ENCODE measurements at places on chromosomes 3 and 15. TPM values are rescaled to one million over a fixed set of nuclear protein-coding genes. Genes with fewer than 3 reads are reported as not detected.
A peak's percentile ranks its signal among the peaks of the same experiment; 100 is the strongest.

The CX3CR1 gene
- total RNA-seq, result 0.19 TPM

The ARL13B gene
- total RNA-seq, result 12.9 TPM

GRCh38 chr3:113070681-113071113, 79.9 kb downstream of the GTPBP8 start:
- DNase-seq, result no peak

The ESYT3 gene
- total RNA-seq, result not detected

GRCh38 chr3:113300596-113300995, 89.2 kb downstream of the BOC start:
- no peak for DNase-seq

GRCh38 chr15:29938361-29939335, 116.4 kb upstream of the TJP1 start:
- DNase-seq, result no peak

DNA sequence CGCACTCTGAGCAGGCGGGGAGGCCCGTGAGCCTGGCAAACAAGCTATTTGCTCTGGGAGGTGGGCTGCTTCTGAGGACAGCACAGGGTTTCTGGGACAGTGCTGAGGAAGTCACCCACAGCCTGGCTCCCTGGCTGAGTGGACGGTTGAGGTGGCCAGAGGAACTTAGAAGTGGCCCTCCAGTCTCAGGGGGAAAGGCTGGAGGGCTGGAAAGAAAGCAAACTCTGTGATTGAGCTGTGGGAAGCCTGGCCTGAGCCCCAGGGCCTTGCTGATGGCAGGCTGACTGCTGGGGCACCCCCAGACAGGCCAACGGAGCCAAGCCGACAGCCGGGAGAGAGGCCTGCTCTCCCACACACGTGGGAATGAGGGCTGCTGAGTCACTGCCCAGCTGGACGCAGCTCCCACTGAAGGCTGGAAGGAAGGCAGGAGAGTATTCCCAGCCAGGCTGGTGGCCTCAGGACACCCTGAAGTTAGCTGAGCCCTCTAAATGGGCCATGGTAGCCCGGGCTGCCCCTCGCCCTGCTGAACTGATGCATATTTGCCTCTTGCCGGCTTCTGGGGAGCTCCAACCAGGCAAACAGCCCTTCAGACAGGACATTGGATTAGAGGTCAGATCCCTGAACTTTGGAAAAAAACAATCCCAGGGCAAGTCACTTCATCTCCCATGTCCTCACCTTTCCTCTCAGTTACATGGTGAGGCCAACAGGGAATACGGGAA, 98.0 kb upstream of the TLE3 start:
- no peak for DNase-seq

The SPATA12 gene
- not detected for total RNA-seq

GRCh38 chr15:41583795-41584194, 24.8 kb downstream of the TYRO3 start:
- no peak for DNase-seq

- no peak for DNase-seq
Observed at GRCh38 chr3:150737874-150738679, 24.9 kb downstream of the SIAH2 start.

DNA sequence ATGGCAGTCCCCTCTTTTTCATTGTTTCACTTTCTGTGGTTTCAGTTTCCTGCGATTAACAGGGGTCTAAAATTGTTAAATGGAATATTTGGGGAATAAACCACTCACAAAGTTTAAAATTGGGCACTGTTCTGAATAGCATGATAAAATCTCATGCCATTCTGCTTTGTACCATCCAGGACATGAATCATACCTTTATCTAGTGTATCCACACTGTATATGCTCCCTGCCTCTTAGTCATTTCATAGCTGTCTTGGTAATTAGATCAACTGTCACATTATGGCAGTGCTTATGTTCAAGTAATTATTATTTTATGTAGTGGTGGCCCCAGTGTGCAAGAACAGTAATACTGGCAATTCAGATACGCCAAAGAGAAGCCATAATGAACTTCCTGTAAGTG, 734.5 kb downstream of the ZPLD1 start:
- DNase-seq, result no peak

DNA sequence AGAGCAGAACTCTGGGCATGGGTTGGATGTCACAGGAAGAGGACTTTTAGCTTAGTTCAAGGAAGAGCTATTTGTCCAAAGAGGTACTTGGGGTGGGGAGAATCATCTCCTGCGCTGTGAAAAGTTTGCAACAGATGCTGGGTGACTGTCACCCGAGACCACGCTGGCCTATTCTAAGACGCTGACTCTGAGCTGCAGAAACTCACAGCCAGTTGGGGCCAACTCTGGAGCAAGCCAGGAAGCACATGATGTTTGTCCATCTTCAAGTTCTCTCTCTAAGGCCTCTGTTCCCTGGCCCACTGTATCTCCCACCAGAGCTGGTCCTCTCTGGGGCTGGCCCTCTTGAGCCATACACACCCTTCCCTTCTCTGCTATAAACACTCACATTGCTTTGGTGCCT, 17.9 kb upstream of the CDCP1 start:
- no peak for DNase-seq

GRCh38 chr3:197218210-197218609, 80.2 kb downstream of the DLG1 start:
- DNase-seq, result no peak

- DNase-seq, result no peak
Observed at GRCh38 chr15:74845581-74845980, 2.6 kb upstream of the ULK3 start.

DNA sequence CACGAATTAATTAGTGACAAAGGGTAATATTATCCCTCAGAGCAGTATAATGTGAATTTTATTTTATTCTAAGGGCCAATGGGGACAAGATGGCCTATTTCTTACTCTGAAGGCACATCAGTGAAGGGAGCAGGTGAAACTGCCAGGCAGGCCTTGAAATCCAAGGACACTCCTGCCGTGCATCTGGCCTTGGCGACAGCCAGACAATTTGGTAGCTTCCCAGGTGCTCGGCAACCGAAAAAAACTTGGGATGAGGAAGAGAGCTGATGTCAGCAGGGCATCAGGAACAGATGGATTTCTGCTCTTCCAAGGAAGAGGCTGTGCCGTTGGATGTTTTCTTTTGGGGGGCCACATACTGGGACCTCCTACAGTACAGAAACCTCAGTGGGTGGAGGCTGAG, 83.2 kb upstream of the ADAMTSL3 start:
- no peak for DNase-seq

- peak; percentile 74 for DNase-seq
Observed at GRCh38 chr3:23829242-23829934, 23.6 kb downstream of the UBE2E1 start.

DNA sequence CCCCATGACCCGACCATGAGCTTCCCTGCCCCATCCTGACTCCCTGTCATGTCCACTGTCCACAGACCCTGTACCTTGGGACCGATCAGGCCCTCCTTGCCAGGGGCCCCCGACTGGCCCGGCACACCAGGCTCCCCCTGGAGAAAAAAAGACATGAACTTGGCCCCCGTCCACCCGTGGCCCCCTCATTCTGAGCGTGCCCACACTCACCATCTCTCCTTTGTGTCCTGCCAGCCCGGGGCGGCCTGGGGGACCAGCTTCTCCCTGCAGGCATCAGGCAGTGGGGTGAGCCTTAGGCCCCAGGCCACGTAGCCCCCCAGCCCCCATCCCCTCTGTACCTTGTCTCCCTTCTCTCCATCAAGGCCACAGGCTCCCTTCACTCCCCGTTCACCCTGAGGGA, 3.9 kb upstream of the UCN2 start:
- DNase-seq, result no peak

DNA sequence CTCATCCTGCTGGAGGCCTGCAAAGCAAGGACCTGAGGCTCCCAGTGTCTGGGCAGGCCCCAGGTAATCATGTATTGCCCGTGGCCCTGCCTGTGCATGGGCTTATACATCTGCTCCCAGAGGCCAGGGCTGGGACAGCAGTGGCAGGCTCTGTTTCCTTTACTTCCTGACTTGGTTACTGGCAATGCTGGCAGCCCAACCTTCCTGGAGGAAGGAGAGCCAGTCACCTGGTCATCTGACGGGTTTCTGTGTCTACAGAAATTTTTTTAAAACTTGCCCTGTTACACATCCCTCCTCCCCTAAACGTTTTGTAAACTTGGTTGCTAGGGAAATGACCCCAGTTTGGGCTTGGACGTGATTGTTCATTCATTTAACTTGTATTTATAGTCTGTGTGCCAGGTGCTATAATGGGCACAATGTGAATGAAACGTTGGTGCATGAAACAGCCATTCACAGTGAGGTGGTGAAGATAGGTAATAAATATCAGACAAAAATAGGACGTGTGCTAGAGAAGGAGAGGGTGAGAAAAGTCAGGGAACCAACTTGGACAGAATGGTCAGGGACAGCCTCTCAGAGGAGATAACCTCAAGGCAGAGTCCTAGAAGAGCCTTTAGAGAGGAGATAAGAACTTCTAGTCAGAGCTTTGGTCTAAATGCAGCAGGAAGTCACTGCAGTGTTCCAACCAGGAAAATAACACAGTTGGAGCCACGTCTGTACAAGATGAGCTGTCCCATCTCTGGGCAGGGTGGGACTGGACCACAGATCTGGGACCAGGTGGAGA, 14.1 kb downstream of the TEX264 start:
- no peak for DNase-seq

GRCh38 chr3:125194061-125194848, 18.3 kb downstream of the SLC12A8 start:
- no peak for DNase-seq

GRCh38 chr3:7964899-7965298, 536.7 kb upstream of the LMCD1 start:
- DNase-seq, result no peak

The TMEM212 gene
- not detected for total RNA-seq

- DNase-seq, result no peak
Observed at GRCh38 chr15:69784798-69785566, 312.7 kb downstream of the TLE3 start.

- DNase-seq, result no peak
Observed at GRCh38 chr3:190323246-190323626, 990 bp upstream of the CLDN1 start.

- no peak for DNase-seq
Observed at GRCh38 chr3:149479621-149480325, 5.3 kb downstream of the TM4SF4 start.

The GOLGA6D gene
- not detected for total RNA-seq

DNA sequence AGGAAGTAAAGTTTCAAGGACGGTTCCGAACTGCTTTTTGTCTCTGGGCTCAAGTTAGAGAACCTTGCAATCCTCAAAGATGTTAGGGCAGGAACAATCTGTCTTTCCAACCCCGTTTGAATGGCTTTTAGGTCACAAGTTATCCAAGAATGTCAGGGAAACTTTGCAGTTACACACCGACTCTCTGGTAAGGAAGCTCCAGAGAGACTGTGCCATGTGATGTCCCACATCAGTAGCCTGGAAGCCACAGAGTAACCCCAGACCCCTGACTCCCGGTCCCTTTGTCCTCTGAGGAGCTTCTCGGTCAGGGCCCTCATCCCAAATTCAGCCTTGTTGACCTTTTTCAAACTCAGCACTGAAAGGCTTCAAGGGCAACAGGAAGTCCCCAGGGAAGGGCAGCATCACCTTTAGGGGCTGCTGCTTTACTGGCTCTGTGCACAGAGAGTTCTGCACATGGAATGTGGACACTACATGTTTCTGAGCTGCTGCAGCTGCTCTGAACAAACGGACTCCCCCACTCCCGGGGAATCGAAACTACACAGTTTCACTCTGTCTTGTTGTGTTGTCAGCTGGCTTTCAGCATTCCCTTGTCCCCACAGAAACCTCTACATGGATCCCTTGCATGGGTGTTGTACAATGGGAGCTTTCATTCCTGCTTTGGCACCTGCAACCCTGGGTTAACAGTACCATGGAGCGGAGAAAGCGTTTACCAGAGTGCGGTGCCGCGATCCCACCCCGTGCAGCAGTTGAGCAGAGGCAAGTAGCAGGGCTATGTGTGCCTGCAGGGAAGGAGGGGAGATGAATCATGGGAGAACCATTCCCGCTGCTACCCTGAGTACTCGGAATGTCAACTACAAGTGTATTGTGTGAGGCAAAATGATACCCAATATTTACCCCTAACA, 408.2 kb upstream of the THBS1 start:
- DNase-seq, result no peak

GRCh38 chr15:62564886-62565633, 400.0 kb upstream of the C2CD4B start:
- DNase-seq, result no peak

DNA sequence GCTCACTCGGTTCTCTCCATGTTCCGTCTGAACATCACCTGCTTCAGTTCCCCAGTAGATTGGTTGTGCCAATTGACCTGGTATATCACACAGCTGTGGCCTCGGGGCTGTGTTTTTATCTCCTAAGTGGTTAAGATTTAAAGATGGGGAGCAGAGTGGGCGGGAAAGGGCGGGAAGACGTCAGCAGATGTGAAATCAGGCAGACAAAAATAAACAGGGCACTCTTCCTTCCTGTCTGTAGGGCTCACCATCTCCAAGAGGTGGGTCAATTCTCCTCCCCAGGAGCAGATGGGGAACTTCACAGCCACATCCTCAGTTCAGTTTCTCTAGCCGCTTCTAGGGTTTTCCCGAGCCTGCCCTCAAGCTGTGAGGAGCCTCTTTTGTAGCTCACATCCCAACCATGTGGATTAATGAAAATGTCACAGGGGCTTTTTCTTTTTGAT, 26.8 kb upstream of the LIMD1 start:
- DNase-seq, result peak; percentile 78

DNA sequence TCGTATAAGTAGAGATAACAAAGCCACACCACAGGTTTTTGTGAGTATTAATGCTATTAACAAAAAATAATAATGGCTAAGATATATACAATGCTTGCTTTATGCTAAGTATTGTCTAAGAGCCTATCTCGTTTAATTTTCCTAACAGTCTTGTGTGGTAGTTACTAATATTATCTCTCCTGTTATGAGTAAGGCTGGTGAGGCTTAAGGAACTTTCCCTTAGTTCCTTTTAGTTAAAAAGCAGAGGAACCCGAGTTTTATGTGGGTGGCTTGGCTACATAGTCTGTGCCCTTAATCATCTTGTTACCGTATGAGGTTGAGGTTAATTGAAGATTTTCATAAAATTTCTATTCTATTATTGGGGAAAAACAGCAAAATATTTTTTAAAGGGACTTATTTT, 218.4 kb downstream of the SOX2 start:
- no peak for DNase-seq

DNA sequence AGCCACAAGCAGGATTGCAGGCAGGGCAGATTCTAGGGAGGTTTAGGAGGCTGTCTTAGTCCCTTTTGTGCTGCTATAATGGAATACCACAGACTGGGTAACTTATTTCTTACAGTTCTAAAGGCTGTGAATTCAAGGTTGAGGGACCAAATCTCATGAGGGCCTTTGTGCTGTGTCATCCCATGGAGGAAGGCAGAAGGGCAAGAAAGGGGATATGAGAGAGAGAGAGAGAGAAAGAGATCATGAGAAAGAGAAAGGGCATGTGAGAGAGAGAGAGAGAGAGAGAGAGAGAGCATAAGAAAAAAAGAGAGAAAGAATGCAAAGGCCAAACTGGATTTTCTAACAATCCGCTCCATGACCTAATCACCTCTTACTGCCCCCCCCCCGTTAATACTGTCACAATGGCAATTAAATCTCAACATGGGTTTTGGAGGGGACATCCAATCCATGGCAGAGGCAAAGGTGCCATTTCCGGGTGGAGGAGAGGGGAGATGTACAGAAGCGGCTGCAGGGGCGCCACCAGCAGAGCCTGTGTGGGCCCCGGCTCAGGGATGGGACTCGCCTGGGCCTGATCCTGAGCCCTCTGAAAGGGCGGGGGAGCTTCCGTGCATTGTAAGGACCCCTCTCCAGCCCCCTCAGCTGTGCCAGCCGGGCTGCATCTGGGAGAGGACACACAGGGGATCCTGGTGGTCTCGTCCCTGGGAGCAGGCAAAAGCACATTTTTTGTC, 20.5 kb downstream of the MRPS11 start:
- no peak for DNase-seq

The LYZL4 gene
- total RNA-seq, result not detected

GRCh38 chr3:112405845-112406244, 72.9 kb downstream of the CD200 start:
- no peak for DNase-seq

The SPESP1 gene
- total RNA-seq, result 1.1 TPM

Data from B cell (primary cell).